ENCODE measurements at places on chromosomes 6 and 20.

DNA sequence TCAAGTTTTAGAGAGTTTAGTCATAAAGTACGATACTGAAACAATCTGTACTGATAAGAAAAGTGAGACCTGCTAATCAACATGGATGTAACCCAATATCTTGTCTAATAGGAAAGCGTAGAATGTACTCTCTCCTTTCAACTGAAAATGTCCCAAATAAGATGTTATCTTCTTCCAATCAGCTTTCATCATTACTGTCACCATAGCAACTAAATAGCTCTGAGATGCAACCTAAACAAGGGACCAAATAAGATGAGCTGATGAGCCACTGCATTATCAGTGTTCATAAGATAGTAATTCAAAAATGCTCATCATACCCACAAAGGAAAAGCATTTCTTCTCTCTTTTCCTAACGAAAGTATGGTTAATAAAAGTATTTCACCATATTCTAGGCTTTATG lies 1108.3 kb upstream of the MAP3K7 start:
- DNase-seq = no peak

- no peak for DNase-seq
Observed at GRCh38 chr20:37364013-37364926, 18.3 kb downstream of the SRC start.

DNA sequence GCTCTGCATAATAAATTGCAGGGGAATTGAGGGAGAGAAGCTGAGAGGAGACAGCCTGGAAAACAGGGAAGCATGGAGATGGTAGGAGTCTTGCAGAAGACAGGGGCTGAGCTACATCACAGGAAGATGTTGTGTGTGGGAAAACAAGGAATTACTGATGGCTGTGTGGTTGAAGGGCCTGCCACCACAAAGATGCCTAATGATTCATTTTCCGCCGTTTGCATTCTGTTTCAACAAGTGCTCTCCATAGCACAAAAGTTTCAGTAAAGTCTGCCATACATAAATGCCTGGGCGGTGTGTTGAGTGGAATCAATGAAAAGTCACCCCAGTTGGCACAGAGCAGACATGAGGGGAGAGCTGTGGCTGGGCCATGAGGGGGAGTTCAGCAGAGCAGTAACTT lies 5.6 kb upstream of the KLHL31 start:
- no peak for DNase-seq

- DNase-seq = no peak
Observed at GRCh38 chr6:7391151-7391550, 1.5 kb downstream of the RIOK1 start.

DNA sequence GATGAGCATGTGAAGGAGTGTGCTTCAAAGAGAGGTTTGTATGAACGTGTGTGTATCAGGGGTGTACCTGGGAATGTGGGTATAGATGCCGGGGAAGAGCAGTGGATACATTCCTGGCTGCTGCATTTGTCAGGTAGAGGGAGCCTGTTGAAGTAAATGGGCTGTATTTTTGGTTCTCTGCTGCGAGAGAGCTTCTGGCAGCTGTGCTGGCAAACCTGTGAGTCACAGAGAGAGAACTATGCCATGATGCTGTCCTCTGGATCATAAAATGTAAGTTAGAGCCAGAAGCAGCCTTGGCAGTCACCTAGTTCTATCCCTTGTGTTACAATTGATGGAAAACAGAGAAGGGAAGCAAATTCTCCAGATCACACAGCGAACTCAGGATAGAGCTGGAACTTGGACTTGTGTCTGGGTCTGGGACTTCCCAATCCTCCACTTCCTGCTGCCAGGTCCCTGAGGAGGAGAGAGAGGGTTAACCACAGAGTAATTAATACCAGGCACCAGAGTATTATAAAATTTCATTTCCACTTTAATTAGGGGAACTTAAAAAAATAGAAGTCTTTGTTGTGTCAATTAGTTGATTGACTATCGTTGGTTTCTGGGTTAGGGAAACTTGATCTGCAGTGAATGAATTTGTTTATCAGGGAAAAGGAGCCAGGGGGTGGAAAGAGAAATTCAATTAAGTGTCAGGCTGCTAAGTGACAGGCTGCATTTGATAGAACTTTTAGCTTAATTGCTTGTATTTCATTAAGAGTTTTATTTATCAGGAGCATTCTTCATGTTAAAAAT lies 41.1 kb upstream of the GTSF1L start:
- DNase-seq = peak; percentile 12

DNA sequence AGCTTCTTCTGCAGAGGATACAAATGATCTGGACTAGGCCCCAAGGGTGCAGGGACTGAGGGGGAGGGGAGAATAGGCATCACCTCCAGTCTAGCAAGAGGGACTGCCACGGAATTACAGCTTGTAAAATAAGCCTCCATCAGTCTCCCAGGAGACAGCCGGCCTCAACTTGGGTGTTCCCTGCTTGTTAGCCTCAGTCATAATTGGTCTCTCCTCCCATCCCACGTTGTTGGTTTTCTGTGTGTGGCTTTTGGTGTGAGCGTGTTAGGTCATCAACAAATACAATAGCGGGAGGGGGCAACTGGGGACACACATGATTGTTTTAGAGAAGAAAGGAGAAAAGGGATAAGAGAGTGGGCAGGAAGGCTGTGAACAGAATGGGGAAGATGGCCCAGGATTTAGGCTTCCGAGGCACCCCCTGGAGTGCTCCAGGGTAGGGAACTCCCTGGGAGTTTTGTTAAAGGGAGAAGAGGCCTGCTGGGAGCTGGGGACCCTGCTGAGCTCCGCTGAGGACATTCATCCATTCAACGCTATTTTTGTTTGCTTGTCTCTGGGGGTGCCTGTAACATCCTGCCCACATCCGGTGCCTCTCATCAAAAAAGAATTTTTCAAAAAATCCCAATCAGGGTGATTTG lies 9.2 kb downstream of the FOXA2 start:
- DNase-seq = no peak

DNA sequence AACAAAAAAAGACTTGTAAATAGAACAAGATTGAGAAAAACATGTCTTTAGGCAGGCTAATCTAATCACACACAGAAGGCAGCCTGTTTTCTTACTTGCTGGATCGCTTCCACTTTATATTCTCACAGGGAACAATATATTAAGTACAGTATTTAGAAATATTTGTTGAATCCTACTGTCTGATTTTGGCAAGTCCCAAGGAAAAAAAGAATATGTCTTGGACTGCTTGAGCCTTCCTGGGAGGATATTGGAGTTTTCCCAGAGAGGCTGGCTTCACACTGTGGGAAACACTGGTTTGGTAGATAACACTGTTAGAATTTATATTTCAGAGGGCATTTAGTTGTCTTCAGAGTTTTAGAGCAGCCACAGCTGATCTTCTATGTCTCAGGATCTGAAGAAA lies 229.7 kb downstream of the PRL start:
- no peak for DNase-seq

DNA sequence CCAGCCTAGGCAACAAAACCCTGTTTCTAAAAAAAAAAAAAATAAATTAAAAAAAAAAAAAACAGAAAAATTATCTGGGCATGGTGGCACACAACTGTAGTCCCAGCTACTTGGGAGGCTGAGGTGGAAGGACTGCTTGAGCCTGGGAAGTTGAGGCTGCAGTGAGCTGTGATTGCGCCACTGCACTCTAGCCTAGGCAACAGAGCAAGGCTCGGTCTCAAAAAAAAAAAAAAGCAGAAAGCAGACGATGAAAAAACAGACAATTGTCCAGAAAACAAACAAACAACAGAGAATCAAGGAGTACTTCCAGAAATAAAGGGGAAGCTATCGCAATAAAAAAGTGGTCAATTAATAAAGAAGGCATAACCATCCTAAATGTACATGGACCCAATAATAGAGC lies 229.4 kb downstream of the GMDS start:
- DNase-seq = no peak

DNA sequence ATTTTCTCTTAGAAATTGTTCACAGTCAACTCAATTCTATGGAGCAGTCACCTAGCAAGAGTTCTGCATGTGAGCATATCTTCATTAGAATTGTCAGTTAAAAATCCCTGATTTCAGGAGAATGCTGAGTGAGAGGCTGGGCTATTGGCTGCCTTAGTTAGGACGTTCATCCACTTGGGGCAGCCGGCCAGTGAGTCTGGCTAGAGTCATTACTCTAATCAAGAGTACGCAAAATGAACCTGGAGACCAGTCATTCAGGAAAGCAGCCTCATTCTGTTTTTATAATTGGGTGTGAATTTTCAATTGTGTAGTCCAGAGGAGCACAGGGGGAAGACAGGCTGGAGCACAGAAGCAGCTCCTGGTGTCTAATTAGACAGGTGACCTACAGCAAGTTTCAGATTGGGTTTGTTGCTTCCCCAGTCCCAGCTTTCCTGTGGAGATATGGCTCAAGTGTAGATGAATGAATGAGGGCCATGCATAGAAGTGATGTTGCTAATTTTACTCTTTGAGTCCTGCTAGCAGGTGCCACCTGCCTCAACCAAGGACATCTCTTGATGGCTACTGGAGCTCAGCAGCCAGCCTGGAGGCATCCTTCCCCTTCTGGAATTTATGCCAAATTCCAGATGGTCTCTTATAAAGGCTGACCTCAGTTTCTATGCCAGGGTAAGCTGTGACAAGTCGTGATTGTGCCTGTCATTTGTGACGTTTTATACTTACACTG lies 265.7 kb downstream of the NKAIN2 start:
- DNase-seq = no peak

DNA sequence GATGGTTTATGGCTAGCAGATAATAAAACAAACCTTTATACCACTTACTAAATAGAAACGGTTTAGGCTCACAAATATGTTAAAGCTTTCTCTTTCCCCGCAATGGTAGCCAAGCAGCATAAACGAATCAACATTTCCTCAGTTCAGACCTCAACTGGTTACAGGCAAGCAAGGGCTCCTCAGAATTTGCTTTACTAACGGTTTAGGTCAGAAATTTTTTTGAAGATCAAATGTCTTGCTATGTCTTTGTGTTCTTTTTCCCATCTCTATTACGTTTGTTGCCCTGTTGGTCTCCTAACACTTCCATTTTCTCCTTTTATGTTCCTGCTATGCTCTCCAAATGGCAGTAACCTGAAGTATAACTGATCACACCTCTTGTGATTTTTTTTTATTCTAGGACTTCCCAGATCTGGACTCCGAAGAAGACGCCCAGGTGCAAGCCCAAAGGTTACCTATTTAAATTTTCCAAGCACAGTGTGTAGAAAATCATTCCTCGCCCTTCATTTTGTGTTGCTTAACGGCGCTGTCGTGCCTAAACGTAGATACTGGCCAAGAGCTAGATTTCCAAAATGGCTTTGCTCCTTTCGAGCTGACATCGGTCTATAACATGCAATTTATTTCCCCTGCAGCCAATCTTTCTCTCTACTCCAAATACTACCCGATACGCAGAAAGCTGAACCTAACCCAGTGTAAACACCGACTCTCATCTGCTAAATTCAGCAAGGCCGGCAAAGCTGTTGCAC lies 717 bp upstream of the ASF1A start:
- peak; percentile 29 for DNase-seq

DNA sequence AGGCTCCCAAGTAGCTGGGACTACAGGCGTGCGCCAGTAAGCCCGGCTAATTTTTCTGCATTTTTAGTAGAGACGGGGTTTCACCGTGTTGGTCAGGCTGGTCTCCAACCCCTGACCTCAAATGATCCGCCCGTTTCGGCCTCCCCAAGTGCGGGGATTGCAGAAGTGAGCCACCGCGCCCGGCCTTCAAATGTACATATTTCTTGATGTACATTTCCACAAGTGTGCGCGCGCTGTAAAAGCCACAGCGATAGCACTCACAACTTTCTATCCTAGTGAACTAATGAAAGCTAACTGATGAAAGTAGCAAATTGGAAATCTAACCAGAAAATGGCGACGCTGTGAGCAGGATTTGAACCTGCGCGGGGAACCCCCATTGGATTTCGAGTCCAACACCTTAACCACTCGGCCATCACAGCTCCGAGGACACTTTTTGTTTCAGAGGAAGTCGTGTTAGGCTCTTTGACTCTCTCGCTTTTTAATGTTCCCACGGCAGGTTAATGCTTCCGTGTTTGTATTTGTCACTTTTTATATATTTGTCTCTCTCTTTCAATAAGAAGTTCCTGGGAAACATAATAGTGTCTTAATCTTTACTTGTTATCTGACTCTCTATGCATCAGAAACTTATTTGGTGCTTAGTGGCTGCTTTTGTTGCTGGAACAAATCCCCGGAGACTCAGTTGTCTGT lies 199.4 kb upstream of the ZNF184 start:
- DNase-seq = no peak

GRCh38 chr6:52983159-52983848 lies 11.8 kb downstream of the GSTA4 start:
- DNase-seq = no peak

DNA sequence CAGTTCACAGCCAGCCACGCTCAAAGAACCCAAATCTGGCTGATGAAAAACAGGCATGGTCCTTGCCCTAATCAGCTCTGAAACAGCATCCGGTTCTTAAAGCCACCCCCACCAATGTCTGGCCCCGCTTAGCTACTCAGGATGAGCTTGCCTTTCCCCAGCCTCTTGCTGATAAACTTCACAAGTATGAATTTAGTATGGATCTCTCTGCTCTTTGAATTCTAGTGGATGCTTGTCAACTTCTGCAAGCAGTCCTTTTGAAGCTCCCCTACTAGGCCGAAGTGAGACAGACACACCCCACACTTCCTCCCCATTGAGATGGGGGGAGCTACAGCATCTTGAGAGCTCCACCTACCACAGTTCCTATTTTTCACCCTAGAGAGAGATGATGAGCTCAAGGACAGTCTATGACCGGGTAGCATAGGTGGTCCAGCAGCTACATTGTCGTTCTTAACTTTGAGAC lies 36.7 kb downstream of the EBF4 start:
- no peak for DNase-seq

GRCh38 chr6:80214436-80215022 lies 108.1 kb downstream of the BCKDHB start:
- peak; percentile 45 for DNase-seq

- DNase-seq = no peak
Observed at GRCh38 chr6:79506251-79506650, 31.0 kb downstream of the LCA5 start.

GRCh38 chr20:3045042-3045815 lies 623 bp upstream of the MRPS26 start:
- DNase-seq = no peak

DNA sequence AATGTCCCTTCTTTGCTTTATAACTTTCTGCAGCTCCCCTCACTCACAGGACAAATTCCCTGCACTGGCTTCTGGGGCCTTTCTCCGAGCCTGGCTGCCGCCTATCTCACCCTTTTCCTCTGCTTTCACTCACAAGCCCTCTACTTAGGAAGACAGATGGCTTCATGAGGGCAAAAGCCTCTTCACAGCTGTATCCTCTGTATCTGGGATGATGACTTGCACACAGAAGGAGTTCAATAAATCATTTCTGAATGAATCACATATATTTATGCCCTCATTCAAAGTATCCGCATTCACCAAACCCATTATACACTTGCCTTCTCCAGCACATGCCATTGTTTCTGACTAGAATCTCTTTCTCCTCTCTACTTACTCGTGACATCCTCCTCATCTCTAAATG lies 159.0 kb upstream of the RIPOR2 start:
- no peak for DNase-seq

DNA sequence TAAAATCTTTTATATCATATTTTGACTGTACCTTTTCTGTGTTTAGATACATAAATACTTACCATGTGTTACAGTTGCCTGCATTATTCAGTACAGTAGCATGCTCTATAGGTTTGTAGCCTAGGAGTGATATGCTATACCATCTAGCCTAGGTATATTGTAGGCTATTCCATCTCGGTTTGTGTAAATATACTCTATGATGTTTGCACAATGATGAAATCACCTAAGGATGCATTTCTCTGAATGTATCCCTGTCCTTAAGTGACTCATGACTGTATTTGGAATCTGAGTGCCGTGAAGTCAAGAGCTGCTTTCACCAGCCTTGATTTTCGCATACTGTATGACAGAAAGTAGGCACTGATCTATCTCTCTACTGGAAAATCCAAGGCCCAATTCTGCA lies 129.9 kb downstream of the UTRN start:
- DNase-seq = no peak

Data from hippocampal formation (tissue), 2 donors.